ENCODE measurements at places on chromosomes 5 and 9.

- DNase-seq, result no peak
Measured at GRCh38 chr9:134591573-134591981, 50.0 kb upstream of the COL5A1 start.

GRCh38 chr9:106376689-106377088, 486.3 kb upstream of the ZNF462 start:
- no peak for DNase-seq

DNA sequence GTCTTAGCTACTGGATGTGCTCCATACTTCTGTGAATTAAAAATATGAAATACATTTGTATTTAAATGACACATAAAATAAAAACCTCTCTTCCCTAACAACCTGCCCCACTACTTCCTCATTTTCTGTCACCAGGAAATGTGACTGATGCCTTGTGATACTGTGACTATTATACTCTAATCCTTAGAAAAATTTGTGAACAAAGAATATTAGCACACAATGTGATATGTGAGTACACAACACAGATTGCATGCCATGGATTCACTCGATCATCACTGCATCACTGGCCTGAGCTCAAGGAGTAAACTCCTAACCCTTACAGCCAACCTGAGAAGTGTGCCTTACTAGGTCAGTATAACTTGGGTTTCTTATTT, 281.0 kb downstream of the EFNA5 start:
- DNase-seq, result no peak

- DNase-seq, result peak; percentile 25
Measured at GRCh38 chr9:109640580-109641371, 139.2 kb upstream of the PALM2AKAP2 start.

GRCh38 chr9:4297151-4297785, 2.6 kb downstream of the GLIS3 start:
- DNase-seq, result peak; percentile 62

DNA sequence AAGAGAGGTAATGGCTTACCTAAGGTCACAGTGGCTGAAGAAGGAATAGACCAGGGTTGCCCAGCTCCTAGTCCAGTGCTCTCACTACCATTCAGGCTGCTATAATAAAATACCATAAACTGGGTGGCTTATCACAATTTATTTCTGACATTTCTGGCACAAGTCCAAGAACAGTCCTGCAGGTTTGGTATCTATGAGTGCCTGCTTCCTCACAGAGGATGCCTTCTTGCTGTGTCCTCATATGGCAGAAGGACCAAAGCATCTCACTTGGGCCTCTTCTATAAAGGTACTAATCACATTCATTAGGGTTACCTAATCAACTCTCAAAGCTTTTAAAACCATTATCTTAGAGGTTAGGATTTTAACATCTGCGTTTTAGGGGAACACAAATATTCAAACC, 17.2 kb downstream of the STARD4 start:
- DNase-seq, result no peak

DNA sequence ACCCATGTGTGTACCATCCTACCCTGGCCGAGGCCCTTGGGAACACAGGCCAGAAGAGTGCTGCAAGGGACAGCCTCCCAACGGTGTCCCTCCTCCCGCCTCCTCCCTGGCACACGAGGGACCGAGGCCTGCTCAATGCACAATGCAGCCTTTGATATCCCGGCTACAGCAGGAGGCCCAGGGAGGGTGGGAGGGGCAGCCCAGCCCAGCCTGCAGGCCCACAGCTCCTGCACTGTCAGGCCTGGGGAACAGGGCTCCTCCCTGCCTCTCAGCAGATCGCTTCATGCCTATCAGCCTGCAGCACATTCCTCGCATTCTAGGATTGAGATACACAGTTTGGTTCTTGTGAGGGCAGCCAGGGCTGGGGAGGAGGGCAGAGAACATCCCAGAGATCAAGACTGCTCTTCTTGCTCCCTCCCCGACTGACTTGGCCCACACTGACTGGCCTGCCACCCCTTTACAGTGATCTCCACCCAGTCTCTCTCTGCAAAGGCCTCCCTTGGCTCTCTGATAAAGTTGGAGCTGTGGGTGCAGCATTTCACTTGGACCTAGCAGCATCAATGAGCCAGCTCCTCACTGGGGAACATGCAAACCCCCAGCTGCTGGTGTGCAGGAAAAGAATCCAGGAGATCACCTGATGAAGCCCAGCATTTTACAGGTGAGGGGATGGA, at the start of gene SH3TC2:
Gene SH3TC2 (minus strand): TSS at position 46 of the 671 bp plus-strand sequence. CDS start 40 bp downstream, at position 6.
- DNase-seq, result no peak

- no peak for DNase-seq
Measured at GRCh38 chr9:137000177-137000930, 4.0 kb upstream of the CLIC3 start.

DNA sequence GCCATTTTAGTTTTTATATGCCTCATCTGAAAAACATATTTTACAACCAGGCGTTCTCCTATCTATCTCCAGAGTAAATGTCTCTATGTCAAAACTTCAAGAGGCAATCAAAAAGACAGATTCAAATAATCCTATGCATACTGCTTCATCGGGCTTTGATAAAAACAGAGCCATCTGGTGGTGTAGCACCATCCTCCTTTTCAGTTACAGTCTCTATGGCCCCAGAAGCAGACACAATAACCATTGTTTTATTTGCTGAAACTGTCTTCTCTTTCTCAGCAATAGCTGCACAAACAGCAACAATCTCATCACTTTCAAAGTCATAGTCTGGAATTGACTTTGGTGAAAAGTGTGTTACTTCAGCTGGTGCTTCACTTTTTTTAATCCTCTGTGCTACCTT, 36.3 kb downstream of the PTGER4 start:
- DNase-seq, result no peak

DNA sequence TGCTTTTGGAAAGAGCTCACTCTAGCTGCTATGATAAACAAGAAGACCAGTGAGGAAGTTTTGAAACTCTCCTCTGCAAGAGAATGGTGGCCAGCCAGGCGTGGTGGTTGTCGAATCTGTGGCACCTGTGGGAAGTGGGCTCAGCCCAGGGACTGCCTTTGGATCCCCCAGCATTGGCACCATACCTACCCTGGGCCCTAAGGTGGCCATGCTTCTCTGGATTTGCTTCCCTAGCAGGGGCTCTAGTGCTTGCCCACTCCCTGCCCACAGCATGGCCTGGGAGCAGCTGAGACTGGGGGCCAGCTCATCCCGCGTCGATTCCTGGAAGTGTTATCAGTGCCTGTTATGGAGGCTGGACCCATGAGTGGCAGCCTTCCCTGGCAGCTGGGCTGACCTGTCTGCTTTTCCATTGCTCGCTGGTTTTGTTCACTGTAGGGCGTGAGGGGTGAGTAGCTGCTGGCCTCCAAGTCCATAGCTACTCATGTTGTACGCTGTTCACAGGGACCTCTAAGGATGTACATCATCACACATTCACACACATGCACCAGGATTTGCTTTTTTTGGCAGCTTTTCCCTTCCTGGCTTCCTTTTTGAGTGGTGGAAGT, 2.3 kb downstream of the SLC22A4 start:
- no peak for DNase-seq

DNA sequence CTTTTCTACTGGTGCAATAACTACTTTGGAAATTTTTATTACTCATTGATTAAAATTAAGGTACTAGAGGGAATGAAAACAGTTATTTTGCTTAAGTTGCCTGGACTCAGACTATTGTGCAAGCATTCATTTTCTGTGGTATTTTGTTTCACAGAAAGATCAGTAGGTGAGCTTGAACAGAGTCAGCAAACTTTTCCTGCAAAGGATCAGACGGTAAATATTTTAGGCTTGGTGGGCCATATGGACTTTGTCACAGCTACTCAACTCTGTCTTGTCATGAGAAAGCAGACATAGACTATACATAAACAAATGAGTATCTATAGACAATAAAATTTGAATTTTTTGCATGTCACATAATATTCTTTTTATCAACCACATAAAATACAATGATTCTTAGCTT, 1036.4 kb downstream of the NR2F1-AS1 start:
- no peak for DNase-seq

DNA sequence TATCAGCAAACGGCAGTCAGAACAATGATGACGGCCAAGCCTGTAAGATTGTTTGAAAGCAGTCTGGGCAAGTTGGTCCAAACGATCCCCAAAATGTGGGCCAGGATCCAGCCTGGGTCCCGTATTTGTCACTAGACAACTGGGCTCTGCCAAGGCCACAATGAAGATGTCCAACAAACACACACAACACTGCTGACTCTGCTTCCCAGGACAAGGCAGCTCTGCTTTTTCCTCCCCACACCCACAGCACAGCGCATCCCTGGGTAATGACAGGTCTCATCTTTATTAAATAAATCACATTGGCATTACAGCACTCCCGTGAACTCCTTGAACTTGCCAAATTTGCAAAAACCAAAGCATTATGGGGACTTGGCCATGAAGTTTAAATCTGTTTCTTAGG, 424.1 kb upstream of the ACTBL2 start:
- DNase-seq, result no peak

DNA sequence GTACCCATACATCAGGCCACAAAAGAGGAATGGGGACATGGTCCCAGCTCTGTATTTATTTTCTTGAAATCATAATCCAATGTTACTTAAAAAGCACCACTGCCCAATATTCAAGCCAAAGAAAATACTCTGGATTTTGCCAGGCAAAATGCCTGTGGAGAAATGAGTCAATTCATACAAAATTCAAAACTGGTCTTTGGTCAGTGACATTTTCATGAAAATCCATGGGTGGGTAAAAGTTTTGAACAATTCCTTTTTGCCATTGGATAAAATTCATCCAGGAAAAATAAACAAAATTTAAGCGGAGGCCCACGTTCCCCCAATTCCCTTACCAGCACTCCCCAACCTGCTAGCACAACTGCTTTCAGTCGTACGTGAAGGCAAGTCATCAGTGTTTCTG, 186.2 kb downstream of the GLIS3 start:
- no peak for DNase-seq

DNA sequence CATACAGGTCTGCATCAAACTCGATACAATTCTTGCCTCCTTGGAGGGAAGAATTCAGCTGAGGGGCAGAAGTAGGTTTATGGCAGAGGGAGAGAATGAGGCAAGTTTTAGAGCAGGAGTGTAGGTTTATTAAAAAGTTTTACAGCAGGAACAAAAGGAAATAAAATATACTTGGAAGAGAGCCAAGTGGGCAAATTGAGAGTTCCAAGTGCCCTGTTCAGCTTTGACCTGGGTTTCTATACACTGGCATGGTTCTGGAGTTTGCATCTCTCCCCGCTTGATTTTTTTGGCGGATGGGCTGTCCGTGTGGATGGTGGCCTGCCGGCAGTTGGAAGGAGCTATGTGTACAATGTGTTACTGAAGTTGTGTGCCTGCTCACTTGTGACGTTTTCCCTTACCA, 116.1 kb downstream of the ALDH1A1 start:
- DNase-seq, result no peak

DNA sequence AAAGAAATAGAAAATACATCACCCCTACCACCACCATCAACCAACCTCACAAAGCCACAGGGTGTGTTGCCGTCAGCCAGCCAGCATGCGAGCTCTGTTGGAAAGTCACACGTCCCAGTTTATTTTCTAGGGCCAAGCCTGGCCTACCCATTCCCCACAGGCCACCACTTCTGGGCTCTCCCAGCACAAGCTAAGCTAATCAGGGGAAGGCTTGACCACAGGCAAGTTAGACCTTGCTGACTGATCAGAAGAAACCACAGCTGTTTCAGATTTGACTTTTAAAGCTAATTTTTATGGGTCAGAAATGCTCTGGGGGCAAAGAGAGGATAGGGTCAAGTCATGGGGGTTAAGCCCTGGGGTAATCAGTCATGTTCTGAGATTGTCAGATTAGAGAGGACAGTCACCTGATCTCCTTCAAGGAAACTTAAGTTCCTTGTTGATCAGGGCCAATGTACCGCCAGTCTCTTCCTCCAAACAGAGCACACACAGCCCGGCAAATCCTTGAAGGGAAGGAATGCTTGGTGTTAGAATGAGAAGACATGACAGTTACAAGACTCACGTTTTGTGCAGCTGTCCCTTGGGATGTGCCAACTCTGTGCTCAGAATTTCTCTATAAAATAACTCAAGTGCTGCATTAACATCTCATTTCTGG, 7.6 kb downstream of the SHB start:
- no peak for DNase-seq
